Stimulated activated CD4-positive, alpha-beta T cell treated with anti-CD3 and anti-CD28 coated beads, Interleukin-1b, Interleukin-23, amount 100 ng/mL, for 1 hour (primary cell): ENCODE measurements at places on chromosomes 5 and 9.

GRCh38 chr9:3756071-3756470, 230.3 kb upstream of the RFX3 start:
- no peak for DNase-seq

DNA sequence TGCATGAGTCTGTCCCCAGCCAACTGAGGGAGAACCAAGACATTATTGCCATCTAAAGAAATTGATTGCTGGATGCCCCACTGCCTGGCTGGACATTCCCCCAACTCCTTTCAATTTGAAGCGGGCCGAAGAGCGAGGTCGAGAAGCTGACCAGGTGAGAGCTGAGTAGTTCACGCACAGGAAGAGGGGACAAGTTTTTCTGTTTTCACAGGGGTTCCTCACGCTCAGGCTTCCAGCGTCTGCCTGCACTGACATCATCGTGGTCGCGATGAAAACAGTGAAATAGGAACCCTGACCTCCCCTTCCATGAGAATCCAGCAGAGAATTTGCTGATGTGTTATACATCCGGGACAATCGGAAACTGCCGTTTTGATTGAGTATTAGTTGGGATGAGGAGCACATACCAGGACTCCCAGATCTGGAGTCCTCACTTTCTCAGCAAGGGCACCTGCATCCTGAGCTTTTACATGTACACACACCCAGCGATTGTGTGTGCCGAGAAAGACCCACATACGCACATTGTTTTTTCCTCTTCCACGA, 3.1 kb upstream of the DMRT3 start:
- DNase-seq, result no peak

DNA sequence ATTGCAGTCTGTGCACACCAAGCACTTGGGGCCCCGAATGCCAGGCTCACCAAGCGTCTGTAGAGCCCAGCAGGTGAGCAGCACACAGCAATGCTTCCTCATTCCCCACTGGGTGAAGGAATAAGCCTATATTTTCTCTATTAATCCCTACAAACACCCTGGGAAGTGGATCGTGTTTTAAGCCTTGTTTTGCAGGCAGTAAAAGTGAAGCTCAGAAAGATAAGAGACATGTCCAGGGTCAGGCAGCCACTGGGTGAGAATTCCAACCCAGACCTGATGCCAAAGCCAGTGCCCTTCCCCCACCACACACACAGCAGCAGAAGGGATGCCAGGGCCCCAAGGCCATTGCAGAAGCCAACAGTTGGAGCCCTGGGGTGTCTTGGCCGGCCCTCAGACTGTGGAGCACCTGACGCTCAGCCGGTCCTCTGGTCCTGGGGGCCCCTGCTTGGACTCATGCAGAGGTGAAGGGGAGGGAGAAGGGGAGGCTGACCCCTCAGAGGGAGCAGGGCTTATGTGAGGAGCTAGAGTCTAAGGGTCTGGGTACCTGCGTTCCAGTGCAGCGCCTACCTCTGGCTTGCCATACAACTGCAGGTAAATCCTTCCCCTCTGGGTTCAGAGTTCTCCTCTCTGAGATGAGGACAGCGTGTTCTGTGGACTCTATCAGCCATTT, 26.3 kb upstream of the SYNPO start:
- no peak for DNase-seq

DNA sequence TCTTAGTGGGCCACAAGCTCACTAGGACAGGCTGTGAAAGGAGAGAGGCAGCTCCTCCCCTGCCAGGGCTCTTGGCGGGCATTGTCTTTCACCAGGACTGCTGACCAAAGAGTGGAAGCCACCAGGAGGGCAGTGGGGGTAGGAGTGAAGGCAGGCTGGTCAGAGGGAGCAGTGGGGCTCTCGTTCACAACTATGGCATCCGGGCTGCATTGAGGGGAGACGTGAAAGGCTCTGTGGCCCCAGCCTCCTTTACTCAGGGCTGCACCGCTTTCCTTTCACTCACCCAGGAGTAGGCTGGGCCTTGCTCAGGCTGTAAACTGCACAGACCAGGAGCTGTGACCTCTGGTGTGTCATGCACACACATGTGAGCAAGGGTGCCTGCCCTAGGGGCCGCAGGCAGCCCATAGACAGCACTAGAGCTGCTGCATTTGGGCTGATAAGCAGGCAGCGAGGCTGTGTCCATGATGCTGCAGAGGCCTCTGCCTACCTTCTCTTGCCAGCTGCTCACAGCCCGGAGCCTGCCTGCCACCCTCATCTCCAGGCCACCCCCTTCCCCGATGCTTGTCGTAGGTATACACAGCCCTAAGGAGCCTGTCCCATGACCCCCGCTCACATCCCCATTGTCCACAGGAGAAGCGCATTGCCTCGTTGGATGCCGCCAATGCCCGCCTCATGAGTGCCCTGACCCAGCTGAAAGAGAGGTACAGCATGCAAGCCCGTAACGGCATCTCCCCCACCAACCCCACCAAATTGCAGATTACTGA, 130.4 kb downstream of the DAB2IP start:
- no peak for DNase-seq

- DNase-seq, result no peak
Observed at GRCh38 chr9:96567203-96567700, 52.4 kb downstream of the CDC14B start.

DNA sequence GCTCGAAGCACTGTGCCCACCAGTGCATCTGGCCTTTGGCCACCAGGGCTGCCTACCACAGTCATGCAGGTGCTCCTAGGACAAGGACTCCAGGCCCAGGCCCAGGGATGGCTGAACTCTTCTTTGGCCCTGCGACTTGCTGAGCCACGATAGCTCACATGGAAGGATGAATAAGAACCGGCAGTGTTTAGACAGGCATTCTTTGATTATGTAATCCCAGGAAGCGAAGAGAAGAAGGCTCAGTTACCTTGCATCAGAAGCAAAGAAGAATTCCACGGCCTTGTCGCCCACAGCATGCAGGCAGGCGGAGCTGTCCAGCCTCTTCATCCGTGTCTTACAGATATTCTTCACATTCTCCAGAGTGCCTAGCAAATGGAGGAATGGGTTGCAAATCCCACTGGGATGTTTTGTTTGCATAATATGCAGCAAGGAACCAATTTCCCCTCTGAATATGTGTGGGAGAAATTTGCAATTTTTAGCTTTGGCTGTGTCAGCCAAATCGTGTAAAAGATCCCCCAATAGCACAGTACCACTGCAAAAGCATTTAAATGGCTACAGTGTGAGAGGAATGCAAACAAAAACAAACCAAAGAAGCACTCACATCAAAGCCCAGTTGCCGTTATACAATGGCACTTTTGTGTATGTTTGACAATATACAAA, 29.1 kb downstream of the GFPT2 start:
- DNase-seq, result no peak

DNA sequence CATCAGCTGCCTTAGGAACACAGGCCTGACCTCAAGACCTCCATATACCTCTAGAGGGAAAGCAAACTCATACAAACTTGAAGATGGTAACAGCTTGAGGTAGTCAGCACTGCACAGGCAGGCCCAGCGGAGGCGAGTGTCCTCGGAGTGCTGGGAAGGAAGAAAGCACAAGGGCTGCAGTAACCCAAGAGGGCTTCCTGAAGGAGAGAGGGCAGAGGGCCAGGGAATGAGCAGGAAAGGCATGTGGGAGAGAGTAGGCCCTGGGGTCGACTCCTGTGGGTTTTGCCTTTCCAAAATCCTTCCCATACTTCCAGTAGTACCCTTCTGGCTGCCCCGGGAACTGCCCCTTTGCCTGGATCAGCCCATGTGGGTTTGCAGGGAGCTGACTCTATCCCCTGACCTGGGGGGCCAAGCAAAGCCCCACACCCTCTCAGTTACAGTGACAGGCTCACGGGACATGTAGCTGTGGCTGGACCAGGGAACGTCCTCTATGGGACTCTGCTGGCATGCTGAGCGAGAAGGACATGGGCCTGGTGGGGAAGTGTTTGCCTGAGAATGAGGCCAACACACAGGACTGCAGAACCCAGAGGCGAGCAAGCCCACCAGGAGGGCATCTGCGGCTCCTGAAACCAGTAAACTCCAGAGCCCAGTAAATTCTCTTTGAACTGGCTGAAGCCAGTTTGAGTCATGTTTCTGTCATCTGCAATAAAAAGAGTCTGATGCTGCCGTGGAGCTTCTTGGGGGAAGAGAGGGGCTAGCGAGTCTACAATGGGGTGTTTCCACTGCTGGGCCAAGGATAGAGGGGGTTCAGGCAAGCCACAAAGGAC, 64.1 kb downstream of the COL23A1 start:
- no peak for DNase-seq

GRCh38 chr5:83988293-83988685, 267.6 kb upstream of the HAPLN1 start:
- no peak for DNase-seq

DNA sequence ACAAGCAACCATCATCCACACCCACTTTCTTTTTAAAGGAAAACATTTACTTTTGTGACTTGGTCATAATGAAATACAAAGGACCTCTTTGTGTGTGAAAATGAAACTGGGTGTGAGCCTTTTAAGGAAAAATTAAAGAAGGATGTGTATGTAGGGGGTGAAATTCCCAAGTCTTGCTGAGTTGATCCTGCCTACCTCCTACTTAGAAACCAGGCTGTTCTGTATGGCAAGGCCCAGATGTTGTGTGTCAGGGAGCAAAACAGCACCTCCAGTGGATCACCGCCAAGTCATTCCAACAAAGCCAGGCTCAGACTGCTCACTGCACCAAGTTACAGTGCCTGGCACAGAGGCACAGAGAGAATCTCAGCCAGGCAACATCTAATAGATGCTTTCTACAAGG, 198.5 kb upstream of the FBN2 start:
- DNase-seq, result no peak
